Activated CD8-positive, alpha-beta T cell treated with anti-CD3 and anti-CD28 coated beads for 36 hours (primary cell): ENCODE measurements at places on chromosomes 7 and 10. TPM values are rescaled to one million over a fixed set of nuclear protein-coding genes. Genes with fewer than 3 reads are reported as not detected.

The PTF1A gene
- total RNA-seq = not detected

The PNLIPRP3 gene
- not detected for total RNA-seq

The PNLIPRP2 gene
- total RNA-seq = not detected

The NPVF gene
- total RNA-seq = not detected

The PEX1 gene
- total RNA-seq = 16.9 TPM

The ABCB4 gene
- total RNA-seq = not detected

The ZPBP gene
- not detected for total RNA-seq

The TSPAN12 gene
- total RNA-seq = not detected

DNA sequence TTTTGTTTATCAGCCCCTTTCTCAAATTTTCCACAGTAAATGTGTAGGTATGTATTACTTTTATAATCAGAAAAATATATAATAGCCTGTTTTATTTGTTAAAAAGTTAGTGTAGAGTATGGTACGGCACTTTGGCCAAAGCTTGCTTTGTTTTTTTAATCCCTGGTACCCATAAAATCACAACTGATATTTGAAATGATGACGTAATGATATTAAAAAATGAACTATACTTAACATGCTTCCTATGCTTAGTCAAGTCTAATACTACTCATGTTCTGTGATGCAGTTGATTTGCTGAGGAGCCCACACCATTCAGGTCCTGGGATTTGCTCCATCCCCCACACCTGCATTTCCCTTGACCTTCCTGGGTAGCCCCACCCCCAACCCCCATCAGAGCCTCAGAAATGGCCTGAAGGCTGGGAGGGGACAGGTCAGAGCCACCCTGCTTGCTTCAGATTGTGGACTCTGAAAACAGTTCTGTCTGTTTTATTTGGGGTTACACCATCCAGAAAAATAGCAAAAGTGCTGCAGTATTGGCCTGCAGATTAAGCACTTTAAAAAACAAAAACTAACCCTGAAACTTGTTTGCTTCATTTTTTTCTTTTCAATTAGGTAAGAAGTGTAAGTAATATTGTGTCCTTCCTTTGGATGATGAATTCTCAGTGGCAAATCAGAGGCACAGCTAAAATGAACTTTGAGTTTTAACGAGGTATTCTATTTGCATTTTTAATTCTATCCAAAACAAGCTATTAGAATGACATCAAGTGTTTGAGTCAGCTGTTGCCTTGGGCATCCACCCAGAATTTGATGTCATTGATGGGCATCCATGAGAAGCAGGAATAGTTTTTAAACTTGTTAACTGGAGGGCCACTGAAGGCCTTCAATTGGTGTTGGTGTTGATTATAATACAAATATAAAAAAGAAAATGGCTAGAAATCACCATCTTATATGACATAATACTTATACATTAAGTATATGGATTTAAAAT lies 23.3 kb downstream of the PLCE1 start:
- no peak for DNase-seq

DNA sequence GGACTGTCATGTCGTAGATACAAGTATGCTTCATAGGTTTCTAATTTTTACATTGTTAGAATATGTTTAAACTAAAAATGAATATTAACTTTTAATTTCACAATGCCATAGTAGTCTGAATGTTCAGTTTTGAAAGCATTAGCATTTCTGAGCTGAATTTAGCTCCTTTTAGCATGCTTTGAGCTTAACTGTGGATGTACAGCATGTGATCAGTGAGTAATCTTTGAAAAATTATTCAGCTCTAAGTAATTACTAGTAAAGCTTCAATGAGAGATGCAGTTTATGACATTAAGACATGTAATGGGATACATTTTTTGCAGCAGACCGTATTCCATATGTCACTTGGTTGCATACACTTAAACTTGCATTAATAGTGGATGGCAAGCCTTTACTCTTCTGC lies 114.1 kb upstream of the WNT16 start:
- DNase-seq = no peak

- no peak for DNase-seq
Measured at GRCh38 chr10:4588824-4589223, 237.2 kb upstream of the AKR1E2 start.

DNA sequence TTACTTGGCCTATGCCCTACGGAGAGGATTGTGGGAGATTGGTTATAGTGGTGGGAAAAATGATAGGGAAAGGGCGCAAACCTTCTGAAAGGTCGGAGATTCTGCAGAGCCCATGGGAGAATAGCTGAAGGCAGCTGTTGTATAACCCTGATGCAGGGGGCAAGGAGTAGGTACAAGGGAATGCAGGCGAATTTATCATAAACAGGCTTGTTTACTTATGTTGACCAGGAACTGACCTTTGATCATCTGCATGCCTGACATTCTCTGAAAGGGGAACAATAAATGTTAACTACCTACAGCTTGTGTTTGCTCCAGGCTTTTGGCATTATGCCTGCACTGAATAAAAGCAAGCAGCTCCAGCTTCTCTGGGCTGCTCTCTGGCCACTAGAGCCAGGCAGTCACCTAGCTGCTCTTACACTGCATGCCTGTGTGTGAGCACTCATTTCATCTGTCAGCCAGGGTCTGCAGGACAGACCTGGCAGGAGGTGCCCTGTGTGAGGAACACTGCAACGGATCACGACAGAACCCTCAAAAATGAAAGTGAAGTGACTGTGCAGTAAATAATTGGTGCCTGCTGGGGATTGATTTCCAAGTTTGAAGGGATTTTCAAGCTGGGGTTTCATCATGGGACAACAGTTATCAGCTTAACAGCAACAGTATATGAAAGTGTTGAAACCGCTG lies 31.1 kb upstream of the ABCA13 start:
- DNase-seq = no peak

DNA sequence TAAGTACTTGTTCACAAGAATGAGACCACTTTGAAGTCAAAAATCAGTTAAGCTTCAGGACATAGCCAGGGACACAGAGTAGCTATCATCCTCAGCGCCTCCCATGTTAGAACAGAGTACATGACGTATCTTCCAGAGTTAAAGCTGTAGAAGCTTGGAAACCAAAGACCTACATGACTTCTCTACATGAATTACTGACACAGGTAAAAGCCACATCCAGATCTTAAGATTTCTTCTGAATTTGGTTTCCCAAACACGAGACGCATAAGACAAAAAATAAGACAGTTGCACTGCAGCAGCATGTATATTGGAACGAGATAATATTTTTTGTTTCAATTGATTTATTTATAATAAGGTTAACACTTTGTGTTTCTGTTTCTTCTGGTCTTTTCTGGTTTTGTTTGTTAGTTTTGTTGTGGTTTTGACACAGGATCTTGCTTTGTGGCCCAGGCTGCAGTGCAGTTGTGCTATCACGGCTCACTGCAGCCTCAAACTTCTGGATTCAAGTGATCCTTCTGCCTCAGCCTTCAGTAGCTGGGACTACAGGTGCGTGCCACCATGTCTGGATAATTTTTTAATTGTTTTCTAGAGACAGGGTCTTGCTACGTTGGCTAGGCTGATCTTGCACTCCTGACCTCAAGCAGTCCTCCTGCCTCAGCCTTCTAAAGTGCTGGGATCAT lies 10.2 kb upstream of the EPC1 start:
- DNase-seq = no peak

DNA sequence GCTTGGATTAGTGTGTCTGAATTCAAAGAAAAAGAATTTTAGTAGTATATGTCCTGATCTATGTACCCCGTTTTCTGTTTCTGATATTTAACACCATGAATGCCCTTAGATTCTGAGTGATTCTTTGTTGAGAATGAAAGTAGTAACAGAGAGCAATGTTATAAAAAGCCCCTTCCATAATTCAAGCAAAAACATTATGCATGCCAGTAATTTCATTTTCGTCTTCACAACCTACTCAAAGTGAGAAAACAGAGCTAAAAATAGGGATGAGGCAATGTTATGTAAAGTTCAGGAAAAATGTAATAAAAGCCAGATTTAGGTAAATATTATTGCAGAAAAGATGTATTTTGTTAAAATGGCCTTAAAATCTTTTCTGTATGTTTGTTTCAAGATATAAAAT lies 28.1 kb downstream of the PTPRZ1 start:
- no peak for DNase-seq

DNA sequence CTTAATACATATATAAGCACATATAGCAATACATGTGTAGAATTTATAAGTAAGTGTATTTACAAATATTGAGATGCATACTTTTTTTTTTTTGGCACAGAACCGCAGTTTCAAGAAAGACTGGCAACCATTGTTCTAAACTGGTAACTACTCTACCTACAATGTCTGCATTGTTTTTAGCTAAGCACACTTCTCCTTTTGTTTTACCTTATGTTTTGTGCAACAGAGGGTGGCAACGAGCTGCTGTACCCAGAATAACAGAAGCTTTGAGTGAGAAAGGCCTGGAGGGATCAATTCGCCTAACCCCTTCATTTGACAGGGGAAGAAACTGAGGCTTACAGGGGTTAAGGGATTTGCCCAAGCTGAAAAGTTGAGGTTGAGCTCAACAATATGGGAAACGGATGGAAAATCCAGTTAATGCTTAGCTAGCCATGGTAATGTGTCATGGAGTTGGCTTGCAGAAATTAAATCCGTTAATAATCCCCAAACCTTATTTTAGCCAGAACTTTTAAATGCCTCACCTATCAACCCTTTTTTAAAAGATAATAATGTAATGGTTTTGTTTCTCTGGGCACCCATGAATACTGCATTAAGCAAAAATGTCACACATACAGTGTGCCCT lies 25.5 kb downstream of the FZD1 start:
- no peak for DNase-seq

GRCh38 chr7:141706239-141707064 lies 1.7 kb upstream of the WEE2 start:
- DNase-seq = no peak

DNA sequence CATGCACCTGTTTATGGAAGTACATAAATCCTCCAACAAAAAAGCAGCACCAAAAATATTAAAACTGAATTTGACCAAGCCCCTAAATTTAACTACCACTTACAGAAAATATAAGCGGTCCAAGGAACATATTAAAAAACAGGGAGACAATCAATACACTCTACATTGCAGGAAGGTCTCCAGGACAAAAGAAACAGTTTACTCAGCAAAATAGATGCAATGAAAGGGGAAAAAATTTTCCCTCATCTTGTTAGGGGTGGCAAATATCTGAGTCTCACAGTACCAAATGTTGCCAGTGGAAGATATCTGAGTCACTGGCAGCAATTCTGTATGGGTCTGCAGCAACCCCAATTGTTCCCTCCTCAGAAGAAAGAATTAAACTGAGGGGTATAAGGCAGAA lies 50.4 kb downstream of the NAMPT start:
- DNase-seq = no peak

DNA sequence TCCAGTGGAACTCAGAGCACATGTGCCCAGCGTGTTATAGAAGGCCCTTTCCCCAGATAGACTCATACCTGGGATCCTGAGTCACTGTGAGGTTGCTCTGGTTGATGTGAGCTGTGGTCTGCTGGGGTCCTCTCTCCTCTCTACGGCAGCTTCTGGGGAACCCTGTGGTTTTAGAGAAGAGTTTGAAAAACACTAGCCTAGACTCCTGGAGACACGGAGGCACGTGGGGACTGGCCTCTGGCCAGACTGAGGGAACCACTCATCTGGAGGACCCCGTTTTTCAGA lies 10.3 kb downstream of the ZNF775 start:
- DNase-seq = no peak

- no peak for DNase-seq
Measured at GRCh38 chr7:120207037-120207436, 65.9 kb upstream of the KCND2 start.

GRCh38 chr7:36690514-36691187 lies 33.6 kb downstream of the AOAH start:
- DNase-seq = peak; percentile 38

DNA sequence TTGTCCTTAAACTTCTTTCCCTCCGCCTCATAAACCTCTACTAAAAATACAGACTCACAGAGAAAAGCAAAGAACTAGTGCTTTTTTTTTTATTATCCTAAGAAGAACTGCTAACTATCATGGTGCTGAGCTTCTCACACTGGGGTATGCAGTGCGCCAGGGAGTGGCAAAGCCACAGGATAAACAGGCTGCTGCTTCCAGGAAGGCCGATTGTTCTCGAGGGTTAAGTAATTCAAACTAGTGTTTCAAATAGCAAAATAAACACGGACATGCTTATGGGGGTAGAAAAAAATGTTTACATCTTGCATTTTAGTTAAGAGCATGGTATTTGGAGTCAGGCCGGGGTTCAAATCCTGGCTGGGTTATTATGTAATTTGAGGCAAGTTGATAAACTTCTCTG lies 157.0 kb downstream of the TAX1BP1 start:
- DNase-seq = no peak

DNA sequence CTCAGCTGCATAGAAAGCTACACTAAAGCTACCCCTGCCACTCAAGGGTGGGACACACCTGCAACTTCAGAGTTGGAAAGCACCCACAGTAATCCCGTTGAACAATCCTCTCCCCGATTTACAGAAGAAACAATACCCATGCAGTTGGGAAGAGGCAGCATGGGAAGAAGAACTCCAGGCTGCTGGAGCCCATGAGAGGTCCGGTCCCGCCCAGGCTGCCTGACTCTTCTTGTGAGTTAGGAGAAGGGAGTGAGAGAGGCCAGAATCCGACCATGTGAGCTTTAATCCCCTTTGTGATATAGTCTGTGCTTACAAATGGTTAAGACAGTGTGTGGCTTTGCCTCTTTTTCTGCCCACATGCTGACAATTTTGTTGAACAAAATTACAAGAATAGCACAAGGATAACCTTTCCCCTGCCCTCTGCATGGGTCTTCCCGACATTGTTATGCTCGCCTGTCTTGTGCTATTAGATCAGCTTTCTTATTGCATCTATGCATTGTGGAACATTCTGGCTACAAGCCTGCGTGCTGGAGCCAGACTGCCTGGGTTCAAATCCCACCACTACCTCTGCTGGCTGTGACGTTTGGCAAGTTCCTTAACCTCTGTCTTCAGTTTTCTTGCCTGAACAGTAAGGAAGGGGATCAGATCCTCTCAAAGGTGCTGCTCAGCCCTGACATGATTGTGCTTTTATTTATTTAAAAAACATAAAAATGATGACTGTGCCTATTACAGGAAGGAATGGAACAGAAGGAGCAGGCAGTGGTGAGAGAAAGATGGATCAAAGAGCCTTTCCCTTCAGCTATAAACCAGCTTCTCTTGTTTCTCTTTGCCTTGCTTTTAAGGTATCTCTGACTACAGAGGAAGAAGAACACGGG lies 56.0 kb downstream of the BPGM start:
- no peak for DNase-seq

DNA sequence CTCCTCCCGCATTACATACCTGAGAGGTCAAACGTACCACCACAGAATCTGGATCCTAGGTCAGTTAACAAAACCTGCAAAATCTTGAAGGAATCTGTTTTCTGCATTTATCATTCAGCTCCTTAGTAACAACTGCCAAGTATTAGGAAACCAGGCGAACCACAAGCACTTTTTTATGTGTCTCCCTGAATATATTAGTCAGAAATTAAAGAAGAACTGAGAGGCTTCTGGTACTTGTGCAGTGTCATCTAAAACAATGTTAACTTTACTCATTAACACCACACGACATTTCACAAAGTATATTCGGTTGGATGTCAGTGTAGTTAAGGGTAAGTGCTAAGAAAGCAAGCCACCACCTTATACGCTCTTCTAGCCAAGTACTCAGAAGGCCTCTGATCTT lies 2.5 kb downstream of the CCDC6 start:
- no peak for DNase-seq
